NCI-H446 treated with DMSO at 0.1 percent for 48 hours (cell line): ENCODE measurements at places on chromosomes 16 and 17.

DNA sequence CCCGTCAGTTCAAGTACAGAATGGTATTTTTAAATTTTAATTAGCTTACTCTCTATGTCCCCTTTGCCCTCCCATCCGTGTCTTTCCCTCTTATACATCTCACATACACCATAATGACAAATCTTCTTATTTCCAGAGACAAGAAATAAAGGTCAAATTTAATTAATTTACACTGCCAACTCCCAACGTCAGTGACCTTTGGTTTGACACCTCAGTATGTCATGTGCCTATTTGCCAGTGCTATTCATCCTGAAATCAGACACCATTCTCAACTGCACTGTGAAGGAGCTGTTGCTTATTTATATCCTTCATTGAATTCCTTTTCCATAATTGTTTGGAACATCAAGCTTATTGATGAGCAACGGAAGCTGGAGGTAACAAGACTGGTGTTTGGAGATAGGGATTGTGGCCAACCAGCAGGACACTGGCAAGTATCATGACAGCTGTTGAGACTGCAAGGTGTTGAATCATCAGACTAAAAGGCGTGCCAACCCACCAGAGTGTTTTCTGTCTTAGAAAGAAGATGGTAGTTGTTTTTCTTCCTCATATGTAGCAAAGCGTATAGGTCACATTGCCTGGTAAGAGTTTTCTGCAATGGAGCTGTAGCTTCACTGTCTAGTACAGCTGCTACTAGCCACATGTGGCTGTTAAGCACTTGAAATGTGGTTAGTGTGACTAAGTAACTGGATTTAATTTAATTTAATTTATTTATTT is 12.5 kb downstream of the CALCOCO2 start:
- no peak for DNase-seq

DNA sequence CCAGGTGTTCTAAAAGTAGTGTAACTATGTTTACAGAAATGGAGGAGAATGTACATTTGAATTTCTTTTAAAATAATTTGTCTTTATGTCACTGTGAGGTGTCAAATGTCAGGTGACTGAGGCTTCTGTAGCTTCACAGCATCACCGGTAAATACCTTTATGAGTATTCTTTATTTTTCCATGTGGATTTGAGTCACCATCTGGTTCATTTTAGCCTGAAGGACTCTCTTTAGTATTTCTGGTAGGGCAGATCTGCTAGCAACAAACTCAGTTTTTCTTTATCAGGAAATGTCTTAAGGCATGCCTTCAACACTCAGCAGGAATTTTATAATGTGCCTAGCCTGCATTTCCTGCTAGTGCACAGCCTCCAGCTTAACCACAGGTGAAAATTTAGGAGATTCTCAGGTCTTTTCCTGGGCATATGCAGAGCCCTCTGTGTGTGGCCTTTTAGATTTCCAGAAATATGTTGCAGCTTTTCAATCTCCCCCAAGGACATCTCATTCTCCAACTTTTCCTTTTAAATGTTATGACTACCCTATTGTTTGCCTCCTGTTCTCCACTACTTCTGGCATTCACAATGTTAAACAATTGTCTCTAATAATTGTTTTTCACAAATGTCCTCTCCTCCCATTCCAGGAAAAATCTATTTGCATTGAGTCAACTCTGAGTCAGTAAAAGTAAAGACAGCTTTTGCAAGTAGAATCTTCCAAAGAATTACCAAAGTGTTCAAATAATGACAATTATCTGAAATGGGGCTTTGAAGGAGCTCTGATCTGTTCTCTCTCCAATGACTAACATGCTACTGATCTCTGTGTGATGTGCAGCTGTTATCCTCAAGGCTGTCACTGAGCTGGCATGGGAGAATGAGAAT is 239.4 kb upstream of the CPHXL start:
- DNase-seq = no peak

DNA sequence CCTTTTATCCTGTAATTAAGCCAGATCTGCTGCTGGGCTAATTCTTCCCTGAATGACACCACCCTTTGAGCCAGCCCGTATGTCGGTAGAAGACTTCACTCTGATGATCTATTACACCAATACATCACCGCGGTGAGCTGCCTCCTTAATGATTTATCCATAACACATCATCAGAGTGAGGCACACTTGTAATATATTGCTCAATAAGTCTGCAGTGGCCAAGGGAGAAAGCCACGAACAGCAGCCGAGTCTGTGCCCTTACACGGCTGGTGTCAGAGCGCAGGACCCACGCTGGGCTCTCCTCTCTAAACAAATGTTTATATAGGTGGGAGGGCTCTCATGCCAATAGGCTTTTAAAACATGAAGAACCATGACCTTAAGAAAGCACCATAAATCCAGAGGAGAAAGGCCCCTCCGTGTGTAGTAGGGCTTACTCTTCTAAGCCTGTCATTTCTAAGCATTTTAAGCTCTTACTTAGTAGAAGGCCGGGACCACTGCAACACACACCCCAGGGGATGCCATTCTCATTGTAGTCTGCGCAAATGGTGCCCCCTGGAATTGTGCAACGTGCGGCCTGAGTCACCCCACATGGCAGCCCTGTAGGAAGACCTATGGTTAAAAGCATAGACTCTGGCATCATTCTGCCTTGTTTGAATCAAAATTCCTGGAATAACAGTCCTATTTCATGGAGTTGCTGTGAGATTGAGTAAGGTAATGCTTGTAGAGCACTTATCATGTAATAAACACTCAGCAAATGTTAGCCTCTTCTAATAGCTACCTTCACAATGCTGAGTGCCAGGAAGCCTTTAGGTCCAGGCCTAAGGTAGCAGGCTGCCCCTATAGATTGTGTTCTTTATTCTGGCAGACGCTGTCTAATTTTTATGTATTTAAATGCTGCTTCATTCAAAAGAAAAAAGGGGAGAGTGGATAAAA is 26.1 kb downstream of the MRPS23 start:
- DNase-seq = no peak

DNA sequence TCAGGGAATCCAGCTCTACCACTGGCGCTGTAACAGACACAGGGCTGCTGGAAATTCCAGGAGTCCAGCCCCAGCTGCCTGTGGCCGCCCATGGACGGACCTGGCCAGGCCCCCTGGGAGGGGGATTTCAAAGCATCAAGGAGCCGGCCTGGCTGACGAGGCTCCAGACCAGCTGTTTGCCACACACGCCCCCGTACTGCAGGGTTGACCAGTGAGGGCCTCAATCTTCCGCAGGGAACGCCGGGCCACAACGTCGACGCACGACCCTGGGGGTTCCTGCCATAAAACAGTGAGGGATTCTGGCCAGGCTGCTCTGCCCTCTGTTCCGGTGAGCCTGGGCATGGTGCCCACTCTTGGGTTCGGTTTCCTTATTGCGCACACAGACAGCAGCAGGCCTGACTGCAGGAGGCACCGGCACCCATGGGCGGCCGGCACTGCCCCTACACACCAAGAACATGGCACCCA is 3.7 kb downstream of the LMF1 start:
- DNase-seq = no peak

- DNase-seq = no peak
Observed at GRCh38 chr16:20327444-20328041, at the start of gene GP2. GP2 (minus strand) TSS chr16:20327513; CDS start chr16:20326431, 1,082 bp downstream.
